ENCODE measurements at places on chromosomes 1 and 21.

GRCh38 chr1:115592264-115592663 lies 49.5 kb upstream of the VANGL1 start:
- DNase-seq, result no peak

GRCh38 chr1:192443616-192444015 lies 126.8 kb downstream of the RGS21 start:
- no peak for DNase-seq

DNA sequence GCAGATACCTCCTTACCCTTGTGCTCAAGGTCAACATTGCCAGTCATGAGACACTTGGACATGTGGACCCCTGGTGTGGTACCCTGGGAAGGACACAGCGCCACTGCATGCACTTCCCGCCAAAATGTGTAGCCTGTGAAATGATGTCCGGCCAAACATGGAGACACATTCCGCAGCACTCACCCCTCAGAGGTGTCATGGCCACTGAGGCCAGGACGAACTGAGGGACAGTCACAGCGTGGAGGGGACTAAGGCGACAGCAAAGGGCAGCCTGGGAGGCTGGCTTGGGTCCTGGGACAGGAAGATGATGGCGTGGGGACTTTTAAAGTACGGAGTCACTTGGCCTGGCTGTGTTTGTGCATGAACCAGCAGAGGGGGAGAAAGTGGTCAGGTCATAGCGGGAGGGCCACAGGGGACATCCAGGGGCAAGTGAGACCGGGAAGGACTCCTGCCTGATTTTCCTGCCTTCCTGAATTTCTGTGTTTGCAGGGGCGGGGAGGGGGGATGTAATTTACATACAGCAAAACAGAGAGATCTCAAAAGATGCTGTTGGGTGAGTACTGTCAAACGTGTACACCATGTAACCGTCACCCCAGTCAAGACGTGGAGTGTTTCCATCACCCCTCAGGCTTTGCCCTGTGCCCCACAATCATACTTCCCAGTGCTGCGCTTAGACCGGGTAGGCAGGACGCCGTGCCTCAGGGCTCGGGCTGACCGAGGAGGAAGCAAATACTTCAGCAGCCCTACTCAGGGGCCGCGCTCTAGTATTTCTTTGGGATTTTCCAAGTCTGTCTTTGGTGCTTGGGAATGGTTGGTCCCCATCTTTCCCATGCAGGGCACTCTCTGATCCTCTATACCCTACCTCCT lies 45.2 kb downstream of the WDR4 start:
- no peak for DNase-seq

GRCh38 chr1:101227837-101228236 lies 9.0 kb upstream of the S1PR1 start:
- no peak for DNase-seq

DNA sequence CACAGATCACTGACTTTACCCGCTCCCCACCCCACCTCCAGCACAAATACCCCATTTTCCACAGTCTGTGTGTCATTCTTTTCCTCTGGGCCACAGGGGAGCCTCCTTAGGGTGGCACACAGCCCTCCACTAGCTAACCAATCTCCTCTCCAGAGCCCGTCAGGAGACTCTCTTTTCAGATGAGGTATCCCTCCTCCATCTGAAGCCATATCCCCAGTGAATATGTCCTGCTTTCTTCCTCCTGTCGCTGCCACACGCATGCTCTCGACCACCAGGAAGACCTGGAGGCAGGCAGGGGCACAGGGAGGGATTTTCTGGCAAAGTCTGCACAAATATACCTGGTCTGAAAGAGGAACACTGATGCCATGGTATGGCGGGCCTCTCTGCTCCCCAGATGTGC lies 635 bp downstream of the ZNF648 start:
- no peak for DNase-seq

GRCh38 chr1:156371553-156372264 lies 2.7 kb downstream of the RHBG start:
- no peak for DNase-seq

GRCh38 chr1:38133756-38134155 lies 87.2 kb upstream of the POU3F1 start:
- no peak for DNase-seq

- no peak for DNase-seq
Observed at GRCh38 chr1:54054438-54054749, 986 bp downstream of the TCEANC2 start.

- DNase-seq, result no peak
Observed at GRCh38 chr21:33495743-33496142, 4.2 kb upstream of the DNAJC28 start.

- DNase-seq, result no peak
Observed at GRCh38 chr1:183246436-183246835, 60.4 kb downstream of the LAMC2 start.

- DNase-seq, result no peak
Observed at GRCh38 chr1:208747979-208748378, 503.8 kb upstream of the PLXNA2 start.

- no peak for DNase-seq
Observed at GRCh38 chr21:34574601-34575529, 40.0 kb downstream of the RCAN1 start.

GRCh38 chr1:156150333-156151011 lies 2.9 kb upstream of the SEMA4A start:
- no peak for DNase-seq
